Activated CD4-positive, alpha-beta T cell treated with anti-CD3 and anti-CD28 coated beads for 48 hours (primary cell): ENCODE measurements at places on chromosomes 2 and 18.

DNA sequence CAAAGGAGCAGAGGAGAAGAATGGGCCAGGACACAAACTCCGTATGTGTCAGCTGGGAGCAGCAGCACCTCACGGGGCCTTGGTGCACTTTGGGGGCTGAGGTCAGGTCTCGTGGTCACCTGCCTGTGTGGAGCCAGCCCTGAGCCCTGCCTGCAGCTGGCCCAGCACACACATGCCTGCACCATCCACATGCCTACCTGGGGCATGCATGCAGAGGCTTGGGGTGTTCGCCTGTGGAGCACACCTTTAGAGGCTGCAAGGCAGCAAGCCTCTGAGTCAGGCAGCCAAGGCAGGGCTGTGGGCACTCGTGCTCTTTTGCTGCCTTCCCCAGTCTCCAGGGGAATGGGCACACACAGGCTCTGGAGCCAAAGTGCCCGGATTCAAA lies 36.0 kb downstream of the ARHGEF4 start:
- no peak for DNase-seq

- no peak for DNase-seq
Observed at GRCh38 chr2:157055660-157056199, 201.8 kb upstream of the GALNT5 start.

GRCh38 chr2:231605607-231606091 lies 13.0 kb downstream of the TEX44 start:
- no peak for DNase-seq

GRCh38 chr2:218605432-218605831 lies 2.3 kb upstream of the PLCD4 start:
- DNase-seq: no peak

DNA sequence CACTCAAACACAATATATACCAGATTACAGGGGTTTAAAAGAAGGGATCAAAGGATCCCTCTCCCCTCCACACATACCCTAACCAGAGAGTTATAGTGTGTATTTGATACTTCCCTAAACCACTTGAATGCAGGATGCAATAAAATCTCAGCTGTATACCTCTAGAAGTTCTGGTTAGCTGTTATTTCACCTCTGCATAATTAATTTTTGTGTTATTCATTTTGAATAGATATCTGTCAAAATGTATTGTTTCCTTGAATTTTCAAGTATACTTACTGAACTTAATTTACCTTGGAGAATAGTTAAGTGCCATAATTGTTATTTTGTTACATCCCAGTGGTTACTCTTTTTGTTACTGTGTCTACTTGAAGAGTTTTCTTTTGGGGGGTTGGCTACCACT lies 34.5 kb downstream of the DDX1 start:
- DNase-seq: no peak

DNA sequence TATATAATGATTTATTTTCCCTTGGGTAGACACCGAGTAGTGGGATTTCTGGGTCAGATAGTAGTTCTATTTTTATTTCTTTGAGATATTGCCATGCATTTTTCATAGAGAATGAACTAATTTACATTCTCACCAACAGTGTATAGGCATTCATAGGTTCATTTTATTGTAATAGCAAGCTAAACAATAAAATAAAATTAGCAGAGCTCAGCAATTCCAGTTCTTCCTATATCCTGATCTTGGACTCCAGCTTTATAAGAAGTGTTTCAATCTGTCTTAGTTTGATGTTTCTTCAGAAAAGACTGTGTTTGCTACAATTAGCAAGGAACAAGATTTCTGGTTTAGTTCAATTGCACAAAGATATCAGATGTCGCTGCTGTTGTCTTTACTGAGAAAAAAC lies 1024.4 kb upstream of the LRRTM1 start:
- no peak for DNase-seq

- DNase-seq: no peak
Observed at GRCh38 chr2:106996171-106996769, 110.3 kb upstream of the ST6GAL2 start.

- no peak for DNase-seq
Observed at GRCh38 chr2:181900007-181900651, 8.6 kb downstream of the ITPRID2 start.

DNA sequence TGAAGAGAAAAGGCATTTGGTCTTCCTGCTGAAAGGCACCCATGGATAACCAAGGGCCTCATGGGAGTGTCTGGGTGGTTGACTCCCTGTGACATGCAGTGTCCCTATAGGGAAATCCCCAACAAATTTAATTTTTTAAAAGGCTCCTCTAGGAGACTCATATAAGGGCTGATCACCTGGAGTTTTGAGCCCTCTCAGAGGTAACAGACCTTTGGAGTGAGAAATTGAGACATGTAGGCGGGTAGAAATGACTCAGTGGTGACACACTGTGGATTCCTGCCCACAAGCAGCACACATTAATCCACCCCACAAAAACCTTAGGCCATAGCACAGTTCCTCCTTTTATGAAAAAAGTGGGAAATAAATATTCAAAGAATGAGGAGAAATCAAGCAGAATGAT lies 557.0 kb upstream of the CNTNAP5 start:
- DNase-seq: no peak

- no peak for DNase-seq
Observed at GRCh38 chr2:89829828-89830227, 1138.4 kb downstream of the RPIA start.
